ENCODE measurements at places on chromosomes 13 and 19.

- DNase-seq = no peak
These were observed 59.2 kb upstream of the OLFM4 start for GRCh38 chr13:52969373-52969772.

- DNase-seq = peak; percentile 74
These were observed 630 bp downstream of the RNF126 start for GRCh38 chr19:662207-662961.

DNA sequence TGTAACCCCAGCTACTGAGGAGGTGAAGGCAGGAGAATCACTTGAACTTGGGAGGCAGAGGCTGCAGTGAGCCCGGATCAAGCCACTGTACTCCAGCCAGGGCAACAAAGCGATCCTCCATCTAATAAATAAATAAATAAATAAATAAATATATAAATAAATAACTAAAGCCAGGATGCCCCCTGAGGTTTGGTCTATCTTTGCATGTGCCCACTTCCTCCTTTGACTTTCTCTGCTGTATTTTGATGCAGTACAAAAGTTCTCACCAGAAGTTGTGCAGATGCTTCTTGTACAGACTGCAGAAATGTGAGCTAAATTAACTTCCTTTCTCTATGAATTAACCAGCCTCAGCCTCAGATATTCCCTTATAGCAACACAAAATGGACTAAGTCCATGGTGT, 6.5 kb upstream of the N4BP2L2 start:
- no peak for DNase-seq

- DNase-seq = no peak
These were observed 19.8 kb upstream of the ZNF331 start for GRCh38 chr19:53518121-53518520.

DNA sequence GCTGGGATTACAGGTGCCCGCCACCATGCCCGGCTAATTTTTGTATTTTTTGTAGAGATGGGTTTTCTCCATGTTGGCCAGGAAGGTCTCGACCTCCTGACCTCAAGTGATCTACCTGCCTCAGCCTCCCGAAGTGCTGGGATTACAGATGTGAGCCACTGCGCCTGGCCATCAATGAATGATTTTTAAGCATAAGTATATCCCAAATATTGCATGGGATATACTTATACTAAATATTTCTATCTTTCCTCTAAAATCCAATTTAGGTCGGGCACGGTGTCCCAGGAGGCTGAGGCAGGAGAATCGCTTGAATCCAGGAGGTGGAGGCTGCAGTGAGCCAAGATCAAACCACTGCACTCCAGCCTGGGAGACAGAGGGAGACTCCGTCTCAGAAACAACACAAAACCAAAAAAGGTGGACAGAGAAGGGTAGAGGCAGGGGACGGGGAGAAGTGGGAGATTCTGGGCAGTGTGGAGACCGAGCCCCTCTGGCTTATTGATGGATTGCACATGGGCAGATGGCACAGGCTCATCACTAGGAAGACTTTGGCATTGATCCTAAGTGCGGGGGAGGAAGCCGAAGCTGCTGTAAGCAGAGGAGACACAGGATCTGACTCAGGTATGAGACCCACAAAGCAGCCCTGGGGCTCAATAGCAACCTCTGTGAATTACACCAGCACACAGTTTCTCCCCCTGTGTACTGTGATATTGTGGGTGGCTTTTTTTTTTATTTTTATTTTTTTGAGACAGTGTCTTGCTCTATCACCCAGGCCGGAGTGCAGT, 13.5 kb downstream of the ARRDC5 start:
- no peak for DNase-seq

GRCh38 chr19:12918253-12918652, 840 bp downstream of the SYCE2 start:
- DNase-seq = no peak

- no peak for DNase-seq
These were observed 11.5 kb downstream of the MPND start for GRCh38 chr19:4354897-4355296.

- no peak for DNase-seq
These were observed 31.2 kb upstream of the TEX29 start for GRCh38 chr13:111289251-111289650.

DNA sequence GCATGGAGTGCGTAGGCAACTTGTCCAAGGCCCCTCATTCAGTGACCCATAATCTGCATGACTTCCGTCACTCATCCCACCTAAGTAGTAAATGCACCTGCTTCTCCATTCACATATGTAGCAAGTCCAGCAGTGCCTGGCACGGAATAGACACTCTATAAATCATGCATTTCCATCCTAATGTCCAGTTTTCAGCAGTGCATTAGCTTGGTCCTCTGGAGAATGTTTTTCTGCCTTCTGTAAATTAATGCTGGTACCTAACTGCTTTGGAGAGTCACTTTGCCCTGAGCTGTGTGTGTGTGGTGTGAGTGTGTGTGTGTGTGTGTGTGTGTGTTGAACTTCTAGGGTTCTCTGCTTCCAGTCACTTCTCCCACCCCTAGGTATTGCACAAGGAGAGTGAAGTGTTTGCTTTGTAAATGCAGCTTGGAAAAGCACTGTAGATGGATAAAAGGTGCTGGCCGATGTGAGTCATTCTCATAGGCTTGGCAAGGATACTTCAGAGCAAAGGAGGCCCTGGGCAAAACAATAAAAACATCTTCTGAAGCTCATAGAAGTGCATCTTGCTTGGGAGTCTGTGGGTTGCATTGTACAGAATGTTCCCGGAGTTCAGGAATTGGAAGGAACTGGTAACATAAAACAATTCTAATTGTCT, 181.8 kb downstream of the KATNAL1 start:
- DNase-seq = no peak

GRCh38 chr13:82713687-82714405, 1168.4 kb downstream of the SLITRK1 start:
- DNase-seq = no peak

DNA sequence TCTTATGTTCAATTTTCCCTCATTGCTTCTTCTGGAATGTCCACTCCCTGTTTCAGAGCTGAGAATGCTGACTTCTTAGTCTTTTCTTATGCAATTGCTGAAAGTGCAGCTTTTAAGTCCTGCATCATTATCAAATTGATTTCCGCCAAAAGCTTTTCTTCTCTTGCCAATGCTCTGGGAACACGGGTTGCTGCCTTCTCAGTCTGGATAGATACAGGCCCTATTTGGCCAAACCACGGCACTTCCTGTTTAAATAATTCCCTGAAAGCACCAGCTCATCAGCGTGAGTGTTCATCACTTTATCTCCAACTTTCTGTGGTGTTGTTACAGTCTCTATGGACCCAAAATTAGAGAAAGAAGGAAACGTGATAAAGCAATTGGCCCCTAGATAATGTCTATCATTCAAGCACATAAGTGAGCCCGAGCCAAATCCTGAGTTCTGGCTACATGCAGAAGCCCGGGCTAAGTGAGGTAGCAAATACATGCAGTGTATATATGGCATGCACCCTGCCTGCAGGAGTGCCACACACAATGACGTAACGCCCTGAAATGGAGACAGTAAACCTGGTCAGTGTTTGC, 85.7 kb downstream of the CYSLTR2 start:
- DNase-seq = no peak

GRCh38 chr13:20714563-20715329, 11.2 kb downstream of the IL17D start:
- DNase-seq = no peak

GRCh38 chr13:66578305-66578704, 651.8 kb downstream of the PCDH9 start:
- no peak for DNase-seq

DNA sequence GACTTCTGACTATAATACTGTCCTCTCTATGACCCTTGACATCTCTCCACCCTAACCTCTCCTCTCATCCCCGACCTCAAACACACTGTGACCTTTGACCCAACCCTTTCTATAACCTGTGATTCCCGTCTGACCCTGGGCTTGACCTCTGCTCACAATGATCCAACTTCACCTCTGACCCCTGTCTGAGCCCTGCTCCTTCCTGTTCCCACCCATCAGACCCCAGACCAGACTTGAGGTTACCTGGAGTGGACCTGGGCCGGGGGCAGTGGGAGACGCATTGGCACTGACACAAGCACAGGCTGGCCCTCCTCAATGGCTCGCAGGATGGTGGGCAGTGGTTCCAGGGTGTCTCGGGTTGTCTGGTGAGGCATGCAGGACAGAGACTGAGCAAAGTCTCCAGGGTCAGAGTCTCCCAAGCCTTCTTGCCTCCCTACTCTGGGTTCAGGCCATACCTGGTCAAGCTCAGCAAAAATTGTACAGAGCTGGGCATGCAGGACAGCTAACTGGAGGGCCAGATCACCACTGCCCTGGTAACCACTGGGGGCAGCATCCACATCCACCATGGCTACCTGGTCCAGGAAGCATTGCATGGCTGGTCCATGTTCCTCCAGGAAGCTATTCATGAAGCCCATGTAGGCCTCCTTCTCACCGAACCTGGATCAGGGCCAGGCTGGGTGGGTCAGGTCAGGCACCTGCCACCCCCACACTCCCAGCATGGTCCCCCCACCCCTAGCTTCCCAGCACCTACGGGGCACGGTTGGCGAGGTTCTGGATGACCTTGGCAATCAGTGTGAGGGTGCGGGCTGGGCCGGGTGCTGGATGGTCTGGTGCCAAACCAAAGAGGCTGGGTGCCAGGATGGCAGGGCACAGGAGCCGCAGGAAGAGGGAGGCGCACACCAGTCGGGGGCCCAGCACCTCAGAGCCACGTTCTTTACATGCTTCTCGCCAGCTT, 4.4 kb upstream of the WIZ start:
- DNase-seq = no peak

GRCh38 chr19:35352448-35353304, 5.0 kb downstream of the FFAR1 start:
- peak; percentile 85 for DNase-seq

GRCh38 chr13:50760751-50761150, 82.7 kb downstream of the DLEU7 start:
- no peak for DNase-seq

GRCh38 chr13:77299587-77299986, 27.3 kb downstream of the MYCBP2 start:
- DNase-seq = no peak

- no peak for DNase-seq
These were observed 26.6 kb downstream of the CCDC122 start for GRCh38 chr13:43852923-43853404.

DNA sequence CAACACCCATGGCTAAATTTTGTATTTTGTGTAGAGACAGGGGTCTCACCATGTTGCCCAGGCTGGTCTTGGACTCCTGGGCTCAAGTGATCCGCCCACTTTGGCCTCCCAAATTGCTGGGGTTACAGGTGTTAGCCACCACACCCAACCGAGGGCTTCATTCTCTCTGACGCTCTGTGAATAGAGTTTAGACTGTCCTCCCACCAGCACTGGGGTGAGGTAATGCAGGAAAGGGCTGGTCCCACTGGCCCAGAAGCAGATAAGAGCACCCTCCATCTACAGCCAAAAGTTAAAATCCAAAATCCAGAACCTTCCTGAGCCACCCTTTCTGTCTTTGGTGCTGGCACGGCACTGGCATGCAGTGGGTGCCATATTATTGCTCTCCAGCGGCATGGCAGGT, 31.8 kb upstream of the HOMER3 start:
- no peak for DNase-seq

DNA sequence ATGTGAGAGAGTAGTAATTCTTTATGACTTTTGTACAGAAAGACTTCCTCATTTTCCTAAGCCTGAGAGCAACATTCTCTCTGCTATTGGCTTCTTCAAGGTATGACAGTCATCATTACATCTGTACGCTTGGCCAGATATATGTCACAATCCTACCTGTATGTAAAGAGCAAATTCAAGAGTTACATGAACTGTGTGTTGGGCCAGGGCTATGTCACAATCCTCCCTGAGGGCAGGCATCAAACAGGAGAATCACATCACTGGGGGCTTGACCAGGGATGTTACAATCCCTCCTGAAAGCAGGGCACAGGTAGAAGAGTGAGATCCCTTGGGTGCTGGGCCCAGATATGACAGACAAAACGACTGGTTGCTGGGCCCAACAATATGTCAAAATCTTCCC, 9.8 kb upstream of the ZNF724 start:
- no peak for DNase-seq

GRCh38 chr13:86731987-86732386, 932.8 kb upstream of the SLITRK6 start:
- no peak for DNase-seq

- no peak for DNase-seq
These were observed 38.7 kb upstream of the KLF2 start for GRCh38 chr19:16285769-16286498.

GRCh38 chr13:101654883-101655282, 202.4 kb downstream of the ITGBL1 start:
- no peak for DNase-seq

GRCh38 chr13:95713651-95714050, 36.7 kb downstream of the DNAJC3 start:
- no peak for DNase-seq

DNA sequence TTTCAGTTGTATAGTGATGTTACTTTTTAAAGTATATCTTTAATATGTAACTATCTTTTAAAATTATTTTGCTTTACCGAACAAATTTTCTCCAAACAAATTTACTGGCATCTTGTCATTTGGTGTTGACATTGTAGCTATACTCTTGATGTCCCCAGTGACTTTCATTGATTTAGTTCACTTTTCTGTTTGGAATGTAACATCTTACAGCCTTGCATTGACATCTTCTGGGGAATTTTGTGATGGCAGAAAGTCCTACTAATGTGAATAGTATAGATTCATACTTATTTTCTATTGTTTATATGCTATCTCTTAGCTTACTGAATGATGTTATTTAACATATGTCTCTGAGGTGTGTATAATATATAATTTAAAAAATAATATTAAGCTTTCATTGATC, 800.9 kb upstream of the ATXN8OS start:
- DNase-seq = no peak

DNA sequence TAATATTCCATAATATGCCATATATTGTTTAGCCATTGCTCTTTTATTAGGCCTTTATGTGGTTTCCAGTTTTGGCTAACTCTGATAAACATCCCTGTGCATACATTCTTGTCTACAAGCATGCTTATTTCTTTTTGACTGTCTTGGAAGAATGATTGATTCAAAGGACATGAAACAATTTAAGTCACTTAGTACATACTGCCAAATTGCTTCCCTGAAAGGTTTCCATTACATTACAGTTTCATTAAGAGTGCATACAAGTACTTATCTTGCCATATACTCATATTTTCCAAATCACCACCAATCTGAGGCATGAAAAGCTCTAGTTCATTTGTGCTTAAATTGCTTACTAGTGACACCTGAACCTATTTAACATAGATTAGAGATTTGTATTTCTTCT, 113.9 kb downstream of the OXGR1 start:
- DNase-seq = no peak

- DNase-seq = peak; percentile 58
These were observed 9.0 kb upstream of the LTBP4 start for GRCh38 chr19:40592170-40592569.

DNA sequence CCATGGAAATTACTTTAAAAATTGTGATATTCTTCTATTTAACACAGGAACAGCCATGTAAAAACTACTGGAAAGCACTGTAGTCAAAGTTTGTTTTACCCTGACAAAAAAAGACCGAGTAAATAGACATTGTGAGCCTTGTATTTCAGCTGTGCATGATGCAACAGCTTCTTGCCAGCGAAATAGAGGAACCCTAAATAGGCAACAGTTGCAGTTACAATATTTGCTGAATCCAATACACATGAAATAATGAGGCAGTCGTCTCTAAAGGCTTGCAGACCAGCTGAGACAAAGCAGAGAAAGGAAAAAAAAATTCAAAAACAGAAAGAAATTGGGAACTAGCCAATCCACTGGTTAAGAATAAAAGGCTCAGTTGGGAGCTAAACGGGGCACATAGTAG, 1001.1 kb downstream of the OLFM4 start:
- no peak for DNase-seq
